ENCODE measurements at places on chromosomes 7 and 10.

DNA sequence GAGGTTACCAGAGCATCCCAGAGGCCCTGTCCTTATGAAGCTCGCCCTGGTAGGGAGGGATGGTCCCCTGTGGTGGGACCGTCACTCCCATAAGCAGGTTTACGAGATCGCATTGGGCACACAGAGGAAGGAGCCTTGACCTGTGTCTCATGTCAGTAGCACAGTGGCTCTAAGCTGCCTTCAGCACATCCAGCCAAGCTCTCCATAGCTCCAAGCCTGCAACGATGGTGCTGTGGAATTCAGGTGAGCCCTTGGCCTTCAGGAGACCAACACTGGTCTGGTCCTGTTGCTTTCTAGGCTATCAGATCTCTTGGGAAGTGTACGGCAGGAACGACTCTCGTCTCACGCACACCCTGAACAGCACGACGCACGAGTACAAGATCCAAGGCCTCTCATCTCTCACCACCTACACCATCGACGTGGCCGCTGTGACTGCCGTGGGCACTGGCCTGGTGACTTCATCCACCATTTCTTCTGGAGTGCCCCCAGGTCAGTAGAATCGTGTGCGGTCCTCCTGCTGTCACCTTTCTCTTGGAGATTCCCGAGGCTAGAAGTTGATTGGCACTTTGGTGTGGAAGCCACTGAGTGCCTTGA lies 605.3 kb upstream of the FOXK1 start:
- no peak for DNase-seq

GRCh38 chr10:43102063-43102828 lies 25.4 kb downstream of the RET start:
- no peak for DNase-seq

GRCh38 chr10:128310971-128311658 lies 184.9 kb upstream of the MKI67 start:
- DNase-seq = no peak

- no peak for DNase-seq
Measured at GRCh38 chr7:127365164-127365956, 27.1 kb downstream of the ZNF800 start.

DNA sequence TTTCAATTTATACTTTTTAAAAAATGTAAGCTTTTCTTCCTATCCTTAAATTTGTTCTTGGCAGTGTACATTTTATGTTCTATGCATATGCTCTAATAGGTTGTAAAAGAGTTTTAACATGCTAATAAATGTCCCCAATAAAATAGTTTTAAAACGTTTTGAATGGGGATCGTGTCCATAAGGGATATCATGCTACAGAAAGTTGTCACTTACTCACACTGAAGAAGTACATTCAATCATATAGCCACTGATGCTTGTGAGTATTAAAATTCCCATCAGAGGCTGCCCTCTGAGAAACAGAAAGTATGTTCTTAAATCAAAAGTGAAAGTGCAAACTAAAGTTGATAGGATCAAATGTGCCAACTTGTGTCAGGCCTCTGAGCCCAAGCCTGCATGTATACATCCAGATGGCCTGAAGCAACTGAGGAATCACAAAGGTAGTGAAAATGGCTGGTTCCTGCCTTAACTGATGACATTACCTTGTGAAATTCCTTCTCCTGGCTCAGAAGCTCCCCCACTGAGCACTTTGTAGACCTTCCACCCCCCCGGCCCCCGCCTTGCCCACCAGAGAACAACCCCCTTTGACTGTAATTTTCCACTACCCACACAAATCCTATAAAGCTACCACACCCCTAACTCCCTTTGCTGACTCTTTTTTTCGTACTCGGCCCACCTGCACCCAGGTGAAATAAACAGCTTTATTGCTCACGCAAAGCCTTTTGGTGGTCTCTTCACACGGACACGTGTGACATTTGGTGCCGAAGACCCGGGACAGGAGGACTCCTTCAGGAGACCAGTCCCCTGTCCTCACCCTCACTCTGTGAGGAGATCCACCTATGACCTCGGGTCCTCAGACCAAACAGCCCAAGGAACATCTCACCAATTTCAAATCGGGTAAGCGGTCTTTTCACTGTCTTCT lies 877 bp upstream of the NOD1 start:
- DNase-seq = no peak

- DNase-seq = no peak
Measured at GRCh38 chr7:16320099-16320660, 101.2 kb downstream of the CRPPA start.

DNA sequence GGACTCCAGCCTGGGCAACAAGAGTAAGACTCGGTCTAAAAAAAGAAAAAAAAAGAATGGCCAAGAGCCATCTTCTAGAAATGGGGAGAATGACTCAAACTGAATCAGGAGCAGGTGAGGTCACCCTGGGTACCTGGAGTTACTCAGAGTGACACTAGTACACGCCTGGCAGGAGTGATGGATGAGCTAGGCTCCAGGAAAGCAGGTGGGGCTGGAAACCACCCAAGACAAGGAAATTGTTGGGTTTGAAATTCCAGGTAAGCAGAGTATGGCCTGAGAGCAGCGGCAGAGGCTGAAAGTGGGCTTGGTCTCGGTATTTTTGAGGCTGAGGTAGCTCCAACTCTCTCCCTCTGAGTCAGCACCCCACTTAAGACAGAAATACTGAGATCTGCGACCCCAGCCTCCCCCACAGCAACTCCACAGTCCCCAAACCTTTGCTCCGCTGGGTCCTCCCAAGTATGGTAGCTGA lies 18.5 kb downstream of the DDIT4 start:
- no peak for DNase-seq

DNA sequence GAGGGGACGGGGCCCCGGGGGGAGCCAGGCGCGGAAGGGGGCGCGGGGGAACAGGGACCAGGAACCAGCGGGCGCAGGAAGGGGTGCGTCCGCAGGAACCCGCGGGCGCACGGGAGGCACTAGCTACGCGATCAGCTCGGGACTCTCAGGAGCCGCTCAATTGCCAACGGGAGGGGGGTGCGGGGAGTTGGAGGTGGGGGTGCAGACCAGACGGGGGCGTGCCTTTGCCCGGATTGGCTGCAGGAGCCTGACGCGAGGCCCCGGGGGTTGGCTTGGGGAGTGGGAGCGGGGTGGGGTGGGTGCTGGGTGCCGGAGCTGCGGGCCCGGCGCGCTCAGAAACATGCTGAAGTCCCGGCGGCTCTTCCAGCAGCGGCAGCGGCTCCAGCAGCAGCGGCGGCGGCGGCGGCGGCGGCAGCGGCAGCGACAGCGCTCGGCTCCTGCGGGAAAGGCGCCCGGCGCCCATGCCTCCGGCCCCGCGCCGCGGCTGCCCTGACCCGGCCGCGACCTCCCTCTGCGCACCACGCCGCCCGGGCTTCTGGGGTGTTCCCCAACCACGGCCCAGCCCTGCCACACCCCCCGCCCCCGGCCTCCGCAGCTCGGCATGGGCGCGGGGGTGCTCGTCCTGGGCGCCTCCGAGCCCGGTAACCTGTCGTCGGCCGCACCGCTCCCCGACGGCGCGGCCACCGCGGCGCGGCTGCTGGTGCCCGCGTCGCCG lies at the start of gene ADRB1:
TSS of gene ADRB1 (plus strand) at position 335 of the 715 bp plus-strand sequence. CDS start at position 602, 267 bp downstream.
- DNase-seq = peak; percentile 78

DNA sequence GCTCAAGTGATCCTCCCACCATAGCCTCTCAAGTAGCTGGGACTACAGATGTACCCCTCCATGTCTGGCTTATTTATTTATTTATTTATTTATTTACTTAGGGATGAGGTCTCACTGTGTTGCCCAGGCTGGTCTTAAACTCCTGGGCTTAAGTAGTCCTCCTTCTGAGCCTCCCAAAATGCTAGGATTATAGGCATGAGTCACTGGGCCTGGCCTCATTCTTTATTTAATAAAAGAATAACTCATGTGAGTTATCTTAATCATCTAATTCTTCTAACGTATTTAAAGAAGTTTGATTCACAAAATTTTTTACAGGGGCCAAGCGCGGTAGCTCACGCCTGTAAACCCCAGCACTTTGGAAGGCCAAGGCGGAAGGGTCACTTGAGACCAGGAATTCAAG lies 8.0 kb upstream of the SLC26A4 start:
- DNase-seq = no peak

GRCh38 chr7:159014297-159015062 lies 130.2 kb downstream of the VIPR2 start:
- DNase-seq = no peak

- DNase-seq = no peak
Measured at GRCh38 chr10:35907548-35907947, 265.5 kb upstream of the FZD8 start.

DNA sequence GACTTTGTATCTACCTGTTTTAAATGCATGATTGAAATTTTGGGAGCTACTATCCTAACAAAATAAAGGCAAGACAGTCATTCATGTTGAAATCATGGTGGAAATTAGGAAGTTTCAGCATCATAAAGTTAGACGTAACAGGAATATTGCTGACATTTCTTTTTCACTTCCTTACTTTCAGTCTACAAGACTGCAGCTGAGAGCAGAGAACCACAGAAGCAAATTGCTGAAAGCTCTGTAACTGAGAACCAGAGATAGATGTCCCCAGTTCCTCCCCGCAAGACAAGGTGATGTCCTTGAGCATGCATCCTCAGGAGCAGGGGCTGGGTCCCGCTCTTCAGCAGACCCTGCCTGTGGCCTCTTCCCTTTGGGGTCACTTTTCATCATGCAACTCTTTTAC lies 466.3 kb upstream of the POM121L12 start:
- DNase-seq = no peak

DNA sequence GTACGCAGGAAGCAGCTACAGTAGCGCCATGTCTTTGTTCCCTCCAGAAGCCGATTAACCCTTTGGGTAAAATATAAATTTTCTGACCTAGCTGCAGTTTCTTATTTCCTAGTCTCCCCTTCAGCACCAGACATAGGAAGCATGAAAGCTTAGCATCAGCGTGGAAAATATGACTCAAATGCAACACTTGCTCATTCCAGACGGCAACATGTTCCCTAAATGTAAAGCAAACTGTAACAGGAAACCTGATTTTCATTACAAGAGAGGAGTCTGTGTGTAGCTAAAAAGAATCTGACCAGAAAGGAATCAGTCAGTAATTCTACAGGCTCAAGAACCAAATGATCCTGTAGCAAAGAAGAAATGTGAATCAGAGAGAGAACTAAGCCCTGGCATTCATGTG lies 219.2 kb downstream of the C7orf25 start:
- no peak for DNase-seq

DNA sequence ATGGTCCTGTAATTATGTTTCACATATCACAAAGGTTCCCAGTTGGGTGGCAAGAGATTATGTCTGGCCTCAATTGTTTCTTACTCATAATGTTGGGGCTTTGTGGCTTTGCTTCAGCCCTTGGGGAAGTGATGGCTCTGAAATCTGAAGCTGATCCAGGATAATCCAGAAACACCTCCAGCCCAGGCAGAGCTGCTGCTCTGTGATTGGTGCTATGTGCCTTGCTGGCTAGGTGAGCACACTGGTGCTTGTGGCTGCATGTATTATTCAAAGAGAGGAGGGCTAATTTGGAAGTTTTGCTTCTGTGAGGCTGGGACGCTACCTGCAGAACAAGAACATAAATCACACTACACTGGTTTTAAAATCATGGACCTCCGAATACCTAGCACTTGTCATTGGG lies 346.6 kb upstream of the MGMT start:
- DNase-seq = no peak

GRCh38 chr7:157046681-157047080 lies 36.2 kb upstream of the MNX1 start:
- DNase-seq = peak; percentile 10

All from HEK293T (cell line).